ENCODE measurements at places on chromosomes 5 and 9.

- no peak for DNase-seq
Observed at GRCh38 chr5:113217619-113218184, 217.1 kb downstream of the TSSK1B start.

DNA sequence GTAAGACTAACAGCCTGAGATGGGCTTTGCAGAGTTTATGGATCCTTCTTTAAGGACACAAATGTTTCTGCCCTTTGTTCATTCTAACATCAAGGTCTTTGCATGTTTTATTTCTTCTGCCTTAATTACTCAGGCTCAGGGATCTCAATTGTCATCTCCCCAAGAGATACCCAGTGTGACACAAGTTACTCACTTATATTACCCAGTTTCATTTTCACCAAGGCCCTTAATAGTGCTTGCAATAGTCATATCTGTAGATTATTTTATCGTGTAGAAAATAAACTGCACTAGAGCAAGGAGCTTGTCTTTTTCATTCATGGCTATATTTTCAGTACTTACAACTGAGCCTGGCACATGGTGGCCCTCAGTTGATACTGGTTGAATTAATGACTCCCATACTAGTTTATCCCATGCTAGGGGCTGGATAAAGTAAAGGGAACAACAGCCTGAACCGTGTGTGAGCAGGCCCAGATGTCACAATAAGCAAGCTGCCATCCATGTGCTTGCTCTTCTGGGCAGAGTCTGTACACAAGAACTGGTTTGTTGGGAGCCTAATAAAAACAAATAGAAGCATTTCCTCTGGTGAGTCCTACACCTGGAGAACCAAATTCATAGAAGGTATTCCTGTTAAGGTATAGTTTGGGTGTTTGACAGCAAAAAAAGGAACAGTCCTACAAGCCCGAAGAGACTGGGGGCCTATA lies 112.5 kb upstream of the CD180 start:
- no peak for DNase-seq

- DNase-seq: no peak
Observed at GRCh38 chr9:132647355-132647754, 22.4 kb downstream of the DDX31 start.

- DNase-seq: no peak
Observed at GRCh38 chr9:124222918-124223720, 34.6 kb upstream of the NEK6 start.

GRCh38 chr5:161535762-161536161 lies 10.8 kb downstream of the GABRB2 start:
- no peak for DNase-seq

DNA sequence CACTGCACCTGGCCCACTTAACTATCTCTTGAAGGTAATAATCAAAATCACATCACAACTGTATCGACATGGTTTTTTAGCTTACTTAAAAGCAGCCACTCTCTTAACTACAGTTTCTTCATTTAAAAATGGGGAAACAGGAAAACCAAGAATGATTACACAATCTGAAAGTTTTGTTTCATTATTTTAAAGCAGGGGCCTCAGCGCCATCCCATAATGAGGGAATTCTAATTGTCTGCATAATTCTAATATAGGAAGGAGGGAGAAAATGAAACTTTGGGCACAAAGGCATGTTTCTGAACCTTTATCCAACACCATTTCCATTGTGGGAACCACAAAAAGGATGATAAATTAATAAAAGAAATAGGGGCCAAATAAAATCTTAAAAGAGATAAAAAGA lies 7.6 kb downstream of the HACD4 start:
- DNase-seq: no peak

DNA sequence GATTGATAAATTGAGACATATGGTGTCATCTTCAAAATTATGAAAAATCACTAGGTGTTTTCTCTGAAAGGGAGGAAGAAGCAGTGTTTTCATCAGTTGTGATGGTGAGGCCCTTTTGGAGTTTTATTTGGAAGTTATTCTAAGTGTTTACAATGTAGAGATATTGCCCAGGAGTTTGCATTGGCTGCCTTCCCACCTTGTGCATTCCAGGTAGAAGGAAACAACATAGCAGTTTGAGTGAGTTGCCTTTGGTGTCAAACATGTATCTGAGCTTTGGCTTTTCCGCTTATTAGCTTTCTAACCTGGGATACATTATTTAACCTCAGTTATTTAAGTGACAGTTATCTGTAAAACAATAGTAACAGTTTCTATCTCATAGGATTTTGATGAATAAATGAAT lies 122.5 kb downstream of the SCAMP1 start:
- no peak for DNase-seq

DNA sequence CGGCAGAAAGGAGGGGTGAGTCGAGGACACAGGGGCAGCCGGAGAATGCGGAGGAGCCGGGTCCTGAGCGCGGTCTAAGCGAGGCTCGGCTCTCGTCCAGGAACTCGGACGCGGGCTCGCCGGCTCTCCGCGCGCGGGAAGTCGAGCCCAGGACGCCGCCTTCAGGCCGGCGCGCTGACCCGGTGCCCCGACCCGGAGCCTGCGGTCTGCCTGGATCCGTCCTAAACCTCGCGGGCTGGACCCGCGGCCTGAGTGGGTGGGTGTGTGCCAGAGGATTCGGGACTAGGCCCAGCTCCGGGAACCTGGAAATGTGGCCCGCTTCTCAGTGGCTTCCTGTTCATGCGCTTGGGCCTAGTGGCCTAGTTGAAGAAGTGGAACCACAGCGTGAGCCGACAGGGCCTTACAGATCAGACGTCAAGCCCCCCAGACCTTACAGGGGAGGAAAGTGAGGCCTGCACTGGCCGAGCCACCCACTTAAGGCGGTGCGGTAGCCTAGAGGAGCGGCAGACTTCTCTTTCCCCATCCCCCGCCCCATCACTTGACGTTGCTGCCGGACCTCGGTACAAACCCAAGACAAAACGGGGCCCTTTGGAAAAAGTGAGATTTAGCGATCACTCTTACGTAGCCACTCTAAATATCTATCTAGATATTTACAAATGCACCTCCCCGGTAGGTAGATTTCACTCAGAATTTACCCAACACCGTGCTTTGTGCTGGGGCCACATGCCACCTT lies 1.2 kb downstream of the CDKN2B-AS1 start:
- DNase-seq: no peak
